ENCODE measurements at places on chromosomes 2 and 18. TPM values are rescaled to one million over a fixed set of nuclear protein-coding genes. Genes with fewer than 3 reads are reported as not detected.

IDH1 gene
- total RNA-seq: 51.1 TPM

PLCD4 gene
- total RNA-seq: 0.06 TPM

CAVIN2 gene
- total RNA-seq: 0.06 TPM

DNA sequence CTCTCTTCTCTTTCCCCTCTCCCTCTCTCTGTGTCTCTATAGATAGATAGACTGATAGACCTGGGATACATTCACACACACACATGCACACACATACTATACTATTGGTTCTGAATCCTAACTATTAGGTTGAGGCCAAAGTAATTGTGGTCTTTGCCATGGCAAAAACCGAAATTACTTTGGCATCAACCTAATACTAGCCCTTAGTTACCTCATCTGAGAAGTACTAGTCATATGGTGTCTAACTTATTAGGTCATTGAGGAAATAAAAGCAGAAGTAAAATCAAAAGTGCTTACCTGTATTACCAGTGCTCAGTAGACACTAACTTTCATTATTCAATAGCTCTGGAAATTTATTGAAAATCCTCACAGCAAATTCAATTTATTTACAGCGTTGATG lies 451.5 kb downstream of the EPHA4 start:
- DNase-seq: no peak

GRCh38 chr2:44787663-44788062 lies 153.8 kb upstream of the SIX3 start:
- no peak for DNase-seq

DNA sequence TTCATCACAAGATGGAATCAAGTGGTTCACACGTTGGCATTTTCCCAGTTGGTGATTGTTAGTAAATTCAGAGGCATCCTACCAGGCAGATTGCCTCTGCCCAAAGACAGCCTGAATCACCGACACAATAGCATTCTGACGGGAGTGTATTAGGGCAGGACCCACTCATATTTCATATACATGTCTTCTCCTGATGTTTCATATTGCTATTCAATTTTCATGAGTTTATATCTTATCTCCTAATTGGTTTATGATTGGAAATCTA lies 14.5 kb upstream of the BMP10 start:
- DNase-seq: no peak

GRCh38 chr2:64751286-64752260 lies 97.9 kb upstream of the SERTAD2 start:
- no peak for DNase-seq

- peak; percentile 26 for DNase-seq
Observed at GRCh38 chr2:181106789-181107627, 126.6 kb downstream of the UBE2E3 start.

GRCh38 chr2:70688427-70688826 lies 79.6 kb downstream of the ADD2 start:
- no peak for DNase-seq

DNA sequence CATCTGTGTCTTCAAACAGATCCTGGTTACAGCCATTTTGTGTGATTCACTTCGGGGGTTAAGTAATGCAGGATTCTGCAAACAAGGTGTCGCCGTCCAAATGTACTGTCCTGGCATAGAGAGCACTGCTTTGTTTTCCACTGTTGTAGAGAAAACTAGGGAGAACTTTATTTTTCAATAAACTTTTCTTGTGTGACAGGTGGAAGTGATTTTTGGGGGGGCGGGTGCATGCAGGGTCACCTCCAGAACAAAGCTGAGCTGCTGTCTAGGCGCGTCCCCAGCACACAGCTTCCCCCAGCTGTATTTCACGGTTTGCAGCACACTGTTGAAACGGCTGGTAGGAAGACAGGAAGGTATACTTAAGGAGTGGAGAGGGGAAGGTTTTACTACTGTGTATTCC lies 200.6 kb downstream of the MGAT5 start:
- DNase-seq: no peak

DNA sequence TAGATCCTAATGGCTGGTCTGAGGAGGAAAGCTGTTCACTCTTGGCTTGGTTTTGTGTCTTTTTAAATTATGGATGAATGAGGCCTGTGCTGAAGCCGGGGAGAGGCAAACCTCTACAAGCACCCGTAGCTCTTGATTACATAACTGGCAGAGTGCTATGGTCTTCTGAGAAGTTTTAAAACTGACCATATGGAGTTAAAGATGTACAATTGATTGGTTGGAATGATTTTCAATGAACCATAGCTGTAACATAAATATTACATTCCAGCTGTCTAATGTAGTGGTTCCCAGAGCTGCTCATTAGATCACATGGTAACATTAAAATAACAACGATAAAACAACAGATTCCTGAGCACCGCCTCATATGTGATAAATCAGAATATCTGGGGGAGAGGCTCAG lies 71.1 kb upstream of the MAP4K3 start:
- no peak for DNase-seq

- DNase-seq: no peak
Observed at GRCh38 chr2:190328573-190329147, 9.0 kb upstream of the HIBCH start.

GRCh38 chr2:121251497-121251896 lies 33.5 kb downstream of the TFCP2L1 start:
- DNase-seq: no peak

- no peak for DNase-seq
Observed at GRCh38 chr18:80077873-80078272, 31.2 kb upstream of the ADNP2 start.

DNA sequence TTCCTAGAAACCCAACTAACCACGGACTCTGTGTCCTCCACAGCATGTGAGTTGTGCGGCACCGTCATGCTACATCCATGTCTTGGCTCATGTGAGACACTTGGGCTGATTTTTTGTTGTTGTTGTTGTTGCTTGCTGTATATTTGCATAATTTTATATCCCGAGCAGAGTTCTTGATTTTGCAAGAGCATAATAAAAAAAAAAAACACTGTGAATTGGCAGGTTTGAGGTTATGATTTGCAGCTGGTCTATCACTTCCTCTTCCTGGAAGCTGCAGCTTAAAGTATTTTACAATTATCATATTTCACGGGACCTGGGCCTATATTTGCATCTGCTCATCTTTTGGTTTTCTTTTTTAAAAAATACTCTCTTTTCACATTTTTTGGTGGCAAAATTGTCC lies 142.3 kb upstream of the NRP2 start:
- DNase-seq: no peak

- peak; percentile 51 for DNase-seq
Observed at GRCh38 chr18:7872569-7872968, 305.5 kb downstream of the PTPRM start.

Measured in Daoy (cell line).